ENCODE measurements at places on chromosomes 6 and 20.

- no peak for DNase-seq
Observed at GRCh38 chr6:169775321-169775720, 23.9 kb downstream of the ERMARD start.

DNA sequence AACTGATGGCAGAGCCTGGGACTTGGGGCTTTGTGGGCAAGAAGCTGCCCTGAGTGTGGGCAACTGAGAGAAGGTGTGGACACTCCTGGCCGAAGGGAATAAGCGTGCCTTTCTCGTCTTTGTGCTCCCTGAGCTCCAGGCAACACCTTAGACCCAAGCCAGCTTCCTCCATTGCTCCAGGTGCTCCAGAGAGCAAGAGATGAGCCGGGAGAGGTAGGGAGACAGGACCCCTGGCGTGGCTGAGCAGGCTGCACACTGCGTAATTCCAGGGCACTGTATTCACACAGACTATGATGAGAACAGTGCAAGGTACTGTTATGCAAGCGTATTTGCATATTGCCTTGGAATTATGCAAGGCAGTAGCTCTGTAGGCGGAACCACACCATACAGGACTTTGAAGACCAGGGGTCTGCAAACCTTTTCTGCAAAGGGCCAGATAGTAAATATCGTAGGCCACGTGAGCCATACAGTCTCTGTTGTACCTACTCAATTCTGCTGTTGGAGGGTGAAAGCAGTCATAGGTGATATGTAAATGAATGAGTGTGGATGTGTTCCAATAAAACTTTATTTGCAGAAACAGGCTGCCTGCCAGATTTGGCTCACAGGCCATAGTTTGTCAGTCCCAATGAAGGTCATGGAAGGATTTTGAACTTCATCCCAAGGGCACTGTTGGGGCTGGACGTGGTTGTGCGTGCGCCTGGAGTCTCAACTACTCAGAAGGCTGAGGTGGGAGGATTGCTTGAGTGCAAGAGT lies 42.1 kb upstream of the FAM83D start:
- no peak for DNase-seq

DNA sequence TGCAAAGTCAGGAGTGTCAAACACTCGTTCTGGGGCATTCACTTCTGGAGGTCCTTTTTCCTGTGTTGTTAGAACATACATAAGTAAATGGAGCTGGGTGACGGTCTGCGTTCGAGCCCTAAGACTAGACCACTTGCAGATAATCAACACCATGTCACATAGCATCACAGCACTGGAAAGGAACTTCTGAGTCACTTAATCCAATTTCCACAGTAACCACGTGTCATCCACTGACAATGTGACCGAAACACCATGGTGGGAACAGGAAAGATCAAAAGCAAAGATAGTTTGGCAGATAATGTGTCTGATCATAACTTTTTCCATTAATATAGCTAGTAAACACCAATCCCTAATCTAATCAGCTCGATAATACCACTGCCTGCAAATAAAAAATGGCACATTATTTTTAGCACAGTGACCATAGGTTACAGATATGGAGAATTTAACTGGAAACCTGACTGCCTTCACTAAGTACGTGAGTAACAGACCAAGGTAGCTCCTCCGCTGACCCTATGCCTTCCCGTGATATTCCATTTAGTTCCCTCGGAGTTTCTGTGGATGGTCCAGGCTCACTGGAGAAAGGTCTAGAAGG lies 34.8 kb downstream of the WRNIP1 start:
- DNase-seq = no peak

DNA sequence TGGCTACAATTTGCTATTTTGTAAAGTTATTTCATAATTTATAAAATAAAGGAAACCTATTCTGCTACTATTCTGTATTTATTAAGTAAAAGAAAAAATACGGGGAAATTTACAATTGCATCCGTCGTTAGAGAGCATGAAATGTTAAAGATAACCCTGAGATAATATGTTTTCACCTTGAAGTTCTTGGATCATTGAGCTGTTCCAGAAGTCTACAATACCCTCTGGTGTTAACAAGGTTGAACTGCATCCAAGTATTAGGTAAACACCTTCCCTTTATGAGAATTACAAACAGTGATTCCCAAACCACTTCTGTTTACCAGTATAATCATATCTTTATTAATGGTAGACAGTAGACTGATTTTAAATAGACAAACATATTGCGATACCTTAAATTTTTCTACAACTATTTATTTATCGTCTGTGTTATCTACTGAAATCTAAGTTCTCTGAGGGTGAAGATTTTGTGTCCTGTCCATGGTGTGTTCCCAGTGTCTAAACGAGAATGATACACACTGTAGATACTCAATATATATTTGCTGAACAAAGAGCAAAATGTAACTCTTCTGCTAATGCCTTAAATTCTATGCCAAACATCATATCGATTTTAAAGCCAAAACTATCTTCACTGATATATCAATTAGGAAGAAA lies 28.2 kb downstream of the TBC1D32 start:
- no peak for DNase-seq

DNA sequence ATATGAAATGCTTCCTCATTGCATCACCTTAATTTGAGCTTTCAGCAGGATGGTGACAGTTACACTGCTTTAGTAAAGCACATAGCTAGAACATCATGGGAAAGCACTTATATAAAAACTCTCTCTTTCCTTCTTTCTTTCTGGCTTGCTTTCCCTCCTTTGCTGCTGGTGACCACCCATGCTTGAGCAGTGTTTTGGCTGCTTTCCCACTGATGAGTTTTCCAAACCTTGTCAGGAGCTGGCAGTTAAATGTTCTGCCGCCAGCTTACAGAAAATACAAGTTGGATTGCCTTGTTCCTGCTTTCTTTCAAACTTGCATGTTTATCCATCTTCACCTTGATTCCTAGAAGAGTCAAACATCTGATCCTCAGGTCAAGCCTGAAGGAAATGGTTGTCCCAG lies 323.9 kb downstream of the FOXA2 start:
- no peak for DNase-seq

DNA sequence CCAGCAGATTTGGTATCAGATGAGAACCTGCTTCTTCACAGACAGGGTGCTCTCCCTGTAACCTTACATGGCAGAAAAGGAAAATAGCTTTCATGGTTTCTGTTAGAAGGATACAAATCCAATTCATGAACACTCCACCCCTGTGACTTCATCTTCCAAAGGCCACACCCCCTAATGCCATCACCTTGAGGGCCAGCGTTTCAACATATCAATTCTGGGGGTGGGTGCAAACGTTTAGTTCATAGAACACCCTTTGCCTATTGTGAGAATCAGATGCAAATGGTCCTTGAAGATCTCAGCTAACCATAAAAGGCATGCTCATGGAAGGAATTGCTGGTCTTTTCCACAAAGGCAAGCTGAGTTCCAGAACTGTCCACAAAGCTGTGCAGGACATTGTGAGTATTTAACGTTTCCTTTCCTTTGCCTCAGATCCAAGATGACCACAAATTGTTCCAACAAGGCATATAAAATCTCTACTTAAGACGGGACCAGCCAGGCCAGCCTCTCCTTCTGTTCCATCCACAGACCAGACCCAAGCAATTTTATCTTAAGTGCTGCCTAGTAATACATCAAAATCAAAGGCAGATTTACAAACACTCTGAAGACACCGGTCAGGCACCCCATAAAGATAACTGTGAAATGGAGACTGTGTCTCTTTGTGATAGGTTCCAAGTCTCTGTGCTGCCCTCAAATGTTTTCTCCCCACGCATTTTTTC lies 34.7 kb upstream of the SSTR4 start:
- no peak for DNase-seq

GRCh38 chr6:7540595-7540994 lies 876 bp upstream of the DSP start:
- no peak for DNase-seq

DNA sequence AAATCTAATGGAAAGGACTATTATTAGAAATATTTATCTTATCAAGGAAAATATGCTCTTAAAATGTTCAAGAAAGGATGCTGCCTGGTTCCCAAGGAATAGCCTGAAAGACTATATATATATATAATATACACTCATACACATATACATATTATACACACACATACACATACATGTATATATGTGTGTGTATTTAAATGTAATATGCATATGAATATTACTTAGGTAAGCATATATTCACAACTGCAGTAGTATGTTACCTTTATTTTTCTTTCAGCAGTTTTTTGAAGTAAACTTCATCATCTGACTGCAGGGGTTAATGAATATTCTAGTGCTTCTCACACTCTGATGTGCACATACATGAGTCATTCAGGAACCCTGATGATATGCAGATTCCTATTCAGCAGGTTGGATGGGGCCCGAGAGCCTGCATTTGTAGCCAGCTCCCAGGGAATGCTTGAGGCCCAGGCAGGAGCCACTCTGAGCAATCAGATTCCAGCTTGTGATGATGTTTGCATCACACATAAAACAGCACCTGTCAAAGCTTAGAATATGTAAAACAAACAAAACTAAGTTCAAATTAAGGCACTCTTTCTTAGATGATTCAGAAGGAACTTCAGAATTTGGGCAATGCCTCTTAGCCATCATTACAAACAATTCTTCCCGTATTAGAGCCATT lies 16.1 kb downstream of the MYLK4 start:
- DNase-seq = no peak

Data from CD4-positive, alpha-beta T cell treated with Interleukin-15 for 1 hour (primary cell).